Stimulated activated CD8-positive, alpha-beta memory T cell treated with anti-CD3 and anti-CD28 coated beads, Interleukin-7, amount 100 ng/mL, for 1 hour (primary cell): ENCODE measurements at places on chromosomes 2 and 18.

DNA sequence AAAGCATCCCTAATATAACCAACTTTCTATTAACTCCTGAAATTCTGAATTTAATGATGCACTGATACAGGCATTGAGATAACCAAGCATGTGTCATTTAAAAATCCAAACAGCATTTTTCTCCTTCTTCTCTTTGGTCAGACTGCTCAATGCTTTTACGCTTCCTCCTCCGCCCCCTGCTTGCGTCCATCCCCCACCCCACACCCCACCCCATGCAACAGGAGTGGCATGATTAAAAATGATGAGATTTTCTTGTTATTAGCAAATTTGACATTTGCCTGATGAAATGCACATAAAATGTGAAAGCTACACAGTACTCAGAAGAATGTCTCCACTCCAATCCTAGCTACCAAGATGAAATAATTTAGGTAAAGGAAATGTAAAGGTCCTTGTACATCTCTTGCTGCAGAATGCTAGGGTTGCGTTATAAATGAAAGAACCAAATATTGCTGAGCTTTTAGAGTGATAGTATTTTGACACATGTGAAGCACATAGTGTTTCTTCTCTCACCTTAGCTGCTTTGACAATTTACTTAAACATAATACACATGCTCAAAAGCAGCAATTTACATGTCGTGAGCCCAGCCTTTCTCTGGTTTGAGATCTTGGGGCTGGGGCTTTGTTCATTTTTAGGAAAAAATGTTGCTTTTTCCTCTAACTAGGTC lies 263.8 kb downstream of the MEIS1 start:
- no peak for DNase-seq

GRCh38 chr2:226932443-226932842 lies 96.6 kb downstream of the RHBDD1 start:
- DNase-seq = no peak

GRCh38 chr2:16604236-16604635 lies 61.4 kb downstream of the CYRIA start:
- DNase-seq = no peak

- DNase-seq = no peak
Measured at GRCh38 chr2:221189431-221190067, 382.6 kb downstream of the EPHA4 start.

GRCh38 chr2:8840475-8841091 lies 3.2 kb upstream of the KIDINS220 start:
- DNase-seq = no peak

- DNase-seq = no peak
Measured at GRCh38 chr2:182593394-182593975, 122.6 kb upstream of the DNAJC10 start.

DNA sequence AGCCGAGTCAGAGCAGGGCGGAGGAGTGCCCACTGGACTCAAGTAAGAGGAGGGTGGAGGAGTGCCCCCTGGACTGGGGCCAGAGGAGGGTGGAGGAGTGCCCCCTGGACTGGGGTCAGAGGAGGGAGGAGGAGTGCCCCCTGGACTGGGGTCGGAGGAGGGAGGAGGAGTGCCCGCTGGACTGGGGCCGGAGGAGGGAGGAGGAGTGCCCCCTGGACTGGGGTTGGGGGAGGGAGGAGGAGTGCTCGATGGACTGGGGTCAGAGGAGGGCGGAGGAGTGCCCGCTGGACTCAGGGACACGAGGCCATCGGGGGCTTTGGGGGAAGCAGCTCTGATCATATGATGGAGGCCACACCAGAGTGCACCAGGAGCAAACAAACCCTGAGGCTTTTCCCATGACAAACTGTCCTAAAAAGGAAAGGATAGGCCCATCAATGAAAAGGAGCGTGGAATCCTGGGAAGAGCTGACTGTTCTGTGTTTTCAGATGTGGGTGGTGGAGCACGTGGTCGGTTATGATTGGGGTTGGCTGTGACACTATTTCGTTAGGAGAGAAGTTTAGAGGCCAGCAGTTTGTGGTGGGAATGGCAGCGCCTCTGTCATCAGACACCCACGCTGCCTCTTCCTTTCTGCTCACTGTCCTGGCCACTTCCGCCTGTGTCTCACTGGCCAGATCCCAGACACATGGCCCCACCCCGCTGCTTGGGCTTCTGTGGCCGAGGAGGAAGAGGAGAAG lies 24.5 kb upstream of the HPCAL1 start:
- DNase-seq = no peak

DNA sequence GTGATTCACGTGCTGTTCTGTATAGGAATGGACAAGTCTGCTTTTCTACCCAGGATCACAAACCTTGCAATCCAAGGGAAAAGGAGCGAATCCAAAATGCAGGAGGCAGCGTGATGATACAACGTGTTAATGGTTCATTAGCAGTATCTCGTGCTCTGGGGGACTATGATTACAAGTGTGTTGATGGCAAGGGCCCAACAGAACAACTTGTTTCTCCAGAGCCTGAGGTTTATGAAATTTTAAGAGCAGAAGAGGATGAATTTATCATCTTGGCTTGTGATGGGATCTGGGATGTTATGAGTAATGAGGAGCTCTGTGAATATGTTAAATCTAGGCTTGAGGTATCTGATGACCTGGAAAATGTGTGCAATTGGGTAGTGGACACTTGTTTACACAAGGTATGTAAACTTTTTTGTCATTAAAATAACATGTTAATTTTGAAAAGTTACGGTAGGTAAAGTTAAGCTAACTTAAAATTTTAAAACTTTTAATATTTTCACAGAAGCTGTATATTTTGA lies 33.0 kb downstream of the PPM1B start:
- DNase-seq = no peak

DNA sequence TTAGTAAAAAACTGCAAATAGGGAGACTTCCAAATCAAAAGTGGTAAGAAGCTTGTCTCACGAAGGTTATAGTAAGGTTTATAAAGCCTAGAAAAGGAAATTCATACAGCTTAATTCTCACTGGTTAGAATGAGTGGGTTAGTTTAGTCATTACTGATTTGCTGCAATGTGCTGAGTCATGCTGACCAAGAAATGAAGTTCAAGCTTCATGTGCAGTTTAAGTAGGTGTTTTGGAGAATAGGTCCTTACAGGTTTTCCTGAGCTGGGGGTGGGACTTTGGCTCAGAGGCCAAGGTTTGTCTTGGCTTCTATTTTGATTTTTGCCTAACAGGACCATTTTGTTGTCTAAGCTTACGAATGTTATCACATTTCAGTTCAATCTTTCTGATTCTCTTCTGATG lies 15.1 kb downstream of the CLIP4 start:
- no peak for DNase-seq
